ENCODE measurements at places on chromosomes 16 and 17.

DNA sequence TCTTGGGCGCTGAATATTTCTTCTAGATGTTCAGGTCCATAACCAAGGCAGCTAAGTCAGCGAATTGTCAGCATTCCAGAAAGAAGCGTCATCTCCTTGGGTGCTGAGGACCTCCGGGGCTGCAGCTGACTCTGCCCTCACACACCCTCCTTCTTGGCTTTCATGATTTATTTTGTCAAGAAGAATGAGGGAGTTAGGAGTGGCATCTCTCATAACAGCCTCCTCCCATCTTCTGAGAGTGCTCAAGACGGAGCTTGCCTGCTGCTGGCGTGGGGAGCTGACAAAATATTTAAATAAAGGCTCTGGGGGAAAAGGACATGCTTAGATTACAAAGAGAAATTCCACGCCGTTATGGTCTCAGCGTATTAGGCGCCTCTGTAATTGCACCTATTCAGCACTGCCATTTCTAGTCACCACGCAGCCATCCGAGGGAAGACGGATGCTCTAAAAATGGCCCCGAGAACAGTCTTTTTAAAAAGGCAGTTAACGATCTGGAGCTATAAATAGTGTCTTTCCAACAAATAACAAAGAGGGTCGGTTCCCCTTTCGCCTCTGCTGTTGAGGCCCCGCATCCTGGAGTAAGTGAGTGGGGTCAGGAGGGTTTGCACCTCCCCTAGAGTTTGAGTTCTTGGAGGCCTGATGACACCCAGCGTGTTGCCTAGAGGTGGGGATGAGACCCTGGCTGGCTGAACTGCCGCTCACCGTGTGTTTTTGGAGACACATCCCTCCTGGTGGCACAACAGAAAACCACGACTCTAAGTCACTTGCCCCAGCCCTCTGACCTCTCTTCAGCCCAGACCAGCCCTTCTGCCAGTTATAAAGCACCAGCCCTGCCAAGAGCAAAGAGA is 187.0 kb downstream of the CCDC182 start:
- DNase-seq: no peak

- no peak for DNase-seq
Observed at GRCh38 chr16:817001-817906, 16.7 kb upstream of the GNG13 start.

DNA sequence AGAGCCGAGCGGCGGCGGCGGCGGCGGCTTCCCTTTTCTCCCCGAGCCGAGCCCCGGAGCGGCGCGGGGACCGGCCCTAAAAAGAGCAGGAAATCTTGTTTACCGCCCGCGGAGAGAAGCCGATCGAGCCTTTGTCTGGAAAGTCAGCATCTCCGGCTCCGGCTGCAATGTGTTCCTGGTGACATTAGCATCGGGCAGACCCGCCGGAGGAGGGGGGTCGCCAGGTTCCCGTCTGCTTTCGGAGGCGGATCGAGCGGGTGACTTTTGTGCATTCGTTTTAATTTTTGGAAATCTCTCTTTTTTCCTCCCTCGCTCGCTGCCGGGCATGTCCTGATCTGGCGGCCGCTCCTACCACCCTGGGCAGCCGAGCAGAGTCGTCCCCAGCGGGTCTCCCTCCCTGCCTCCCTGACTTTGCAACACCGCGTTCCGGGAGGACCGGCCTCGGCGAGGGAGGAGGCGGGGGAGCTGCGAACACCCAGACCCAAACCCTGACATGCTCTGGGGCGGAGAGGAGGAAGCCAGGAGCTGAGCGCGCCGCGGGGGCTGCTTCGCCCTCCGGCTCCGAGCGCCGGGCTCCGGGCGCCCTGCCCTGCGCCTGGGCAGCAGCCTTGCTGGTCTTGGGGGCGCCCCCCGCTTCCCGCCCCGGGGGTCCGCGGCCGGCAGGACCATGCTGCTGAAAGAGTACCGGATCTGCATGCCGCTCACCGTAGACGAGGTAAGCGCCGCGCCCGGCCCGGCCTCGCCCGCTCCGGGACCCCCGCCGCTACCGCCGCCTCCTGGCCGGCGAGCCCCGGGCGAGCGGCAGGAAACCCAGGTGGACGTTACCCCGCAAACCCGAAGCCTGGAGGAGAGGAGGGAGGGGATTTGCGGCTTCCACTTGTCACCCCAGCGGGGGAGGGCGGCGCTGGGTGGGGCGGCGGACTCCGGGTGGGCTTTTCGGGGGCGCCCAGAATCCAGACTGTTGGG is 690 bp downstream of the PITPNC1 start:
- peak; percentile 24 for DNase-seq

GRCh38 chr17:76379646-76380376 is 4.6 kb upstream of the SPHK1 start:
- DNase-seq: no peak

- no peak for DNase-seq
Observed at GRCh38 chr16:50742576-50743200, 802 bp downstream of the CYLD start.

- DNase-seq: no peak
Observed at GRCh38 chr17:6498901-6499540, 54.8 kb downstream of the PIMREG start.

DNA sequence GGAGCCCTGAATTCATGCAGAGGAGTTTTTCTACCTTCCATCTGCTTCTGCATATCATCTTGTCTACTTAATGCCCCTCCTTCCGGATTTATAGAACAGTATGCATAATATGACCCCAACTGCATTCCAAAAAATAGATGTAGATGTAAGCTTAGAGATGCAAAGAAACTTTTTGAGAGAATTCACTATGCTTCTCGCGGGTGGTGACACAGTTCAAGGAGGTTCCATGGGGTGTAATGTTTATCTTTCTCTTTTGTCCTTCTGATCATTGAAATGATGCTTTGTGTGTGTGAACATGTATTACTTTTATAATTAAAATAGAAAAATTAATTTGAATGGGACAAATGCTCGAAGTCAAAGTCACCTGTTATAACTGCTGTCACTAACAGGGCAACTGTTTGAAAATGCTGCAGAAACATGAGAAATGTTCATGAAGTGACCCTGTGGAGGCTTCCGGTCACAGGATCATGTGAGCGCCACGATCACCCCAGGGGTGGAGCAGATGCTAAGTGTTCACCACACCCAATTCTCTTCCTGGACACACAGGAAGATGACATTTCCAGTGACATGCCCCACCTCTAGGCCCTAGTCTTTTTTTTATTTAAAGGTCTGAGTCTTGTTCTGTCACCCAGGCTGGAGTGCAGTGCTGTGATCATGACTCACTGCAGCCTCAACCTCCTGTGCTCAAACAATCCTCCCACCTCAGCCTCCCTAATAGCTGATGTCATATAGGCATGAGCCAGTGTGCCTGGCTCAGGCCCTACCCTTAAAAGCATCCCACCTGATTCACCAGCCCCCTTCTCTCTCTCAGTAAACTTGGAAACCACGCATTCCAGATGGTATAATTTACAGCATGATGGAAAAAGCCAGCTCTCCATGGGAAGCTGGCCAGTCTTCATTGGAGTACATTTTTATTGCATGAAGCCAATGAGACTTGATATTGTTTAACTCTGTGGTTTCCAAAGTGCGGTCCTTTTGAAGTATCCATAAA is 21.0 kb upstream of the AGRP start:
- peak; percentile 11 for DNase-seq

DNA sequence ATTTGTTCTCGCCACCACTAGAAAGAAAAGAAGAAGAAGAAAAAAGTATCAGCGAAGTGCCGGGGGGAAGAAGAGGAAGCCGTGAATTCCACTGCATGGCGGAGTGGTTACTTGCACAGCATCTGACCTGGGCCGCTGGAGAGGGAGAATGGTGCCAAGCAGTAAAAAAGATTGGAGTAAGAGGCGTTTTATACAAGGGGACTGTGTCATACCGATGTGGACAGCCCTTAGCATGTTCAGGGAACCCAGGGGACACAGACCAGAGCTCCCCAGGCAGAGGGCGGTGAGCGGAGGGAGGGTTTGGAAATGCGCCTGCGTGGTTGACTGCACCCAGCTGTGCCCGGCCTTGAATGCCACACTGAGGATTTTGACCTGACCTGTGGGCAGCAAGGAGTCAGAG is 52.8 kb downstream of the PLXDC1 start:
- DNase-seq: no peak

DNA sequence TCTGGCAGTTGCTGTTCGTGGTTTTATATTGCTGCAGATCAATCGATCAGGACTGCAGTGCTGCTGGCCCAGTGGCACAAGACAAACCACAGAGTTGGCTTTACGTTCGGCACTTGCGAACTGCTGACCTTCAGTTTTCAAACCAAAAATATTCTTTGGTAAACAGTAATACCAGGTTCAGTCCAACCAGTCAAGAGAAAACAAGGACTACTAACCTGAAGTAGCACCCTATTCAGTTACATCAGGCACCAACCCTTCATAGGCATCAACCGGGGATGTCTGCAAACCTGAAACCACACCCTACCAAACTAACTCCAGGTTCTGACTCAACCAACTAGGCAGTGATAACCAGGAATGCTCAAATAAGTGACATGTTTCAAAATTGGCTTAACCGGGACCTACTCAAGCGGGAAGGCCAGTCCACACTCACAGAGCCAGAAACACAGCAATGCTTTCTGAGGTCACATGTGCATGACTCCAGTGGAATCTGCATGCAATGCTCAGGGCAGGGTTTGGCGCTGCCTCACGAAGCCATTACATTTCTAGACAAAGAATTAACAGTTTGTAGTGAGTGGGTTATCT is 91.1 kb downstream of the SMG6 start:
- no peak for DNase-seq

- no peak for DNase-seq
Observed at GRCh38 chr17:61822326-61823285, 40.7 kb downstream of the BRIP1 start.

DNA sequence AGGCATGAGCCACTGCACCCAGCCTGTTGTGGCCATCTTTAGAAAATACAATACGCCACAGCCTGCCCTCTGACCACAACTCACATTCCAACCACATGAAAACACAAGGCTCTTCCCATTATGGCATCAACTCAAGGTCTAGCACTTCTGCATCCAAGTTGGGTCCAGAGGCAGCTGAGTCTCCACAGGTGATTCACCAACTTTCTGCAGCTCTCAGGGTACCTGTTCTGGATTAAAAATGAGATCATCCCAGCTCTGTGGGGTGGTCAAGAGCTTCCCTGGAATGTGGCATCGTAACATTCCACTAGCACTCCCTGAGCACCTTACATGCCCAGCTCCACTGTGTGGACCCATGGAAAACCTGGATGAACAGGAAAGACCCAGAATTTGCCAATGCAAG is 9.9 kb upstream of the GUCY2D start:
- no peak for DNase-seq

GRCh38 chr16:13307255-13307654 is 405.9 kb downstream of the SHISA9 start:
- no peak for DNase-seq

- no peak for DNase-seq
Observed at GRCh38 chr17:16569358-16569712, 331 bp upstream of the ZNF287 start.

GRCh38 chr17:69064001-69064400 is 3.3 kb upstream of the ABCA9 start:
- no peak for DNase-seq

GRCh38 chr16:23729503-23730424 is 16.7 kb upstream of the ERN2 start:
- DNase-seq: no peak

DNA sequence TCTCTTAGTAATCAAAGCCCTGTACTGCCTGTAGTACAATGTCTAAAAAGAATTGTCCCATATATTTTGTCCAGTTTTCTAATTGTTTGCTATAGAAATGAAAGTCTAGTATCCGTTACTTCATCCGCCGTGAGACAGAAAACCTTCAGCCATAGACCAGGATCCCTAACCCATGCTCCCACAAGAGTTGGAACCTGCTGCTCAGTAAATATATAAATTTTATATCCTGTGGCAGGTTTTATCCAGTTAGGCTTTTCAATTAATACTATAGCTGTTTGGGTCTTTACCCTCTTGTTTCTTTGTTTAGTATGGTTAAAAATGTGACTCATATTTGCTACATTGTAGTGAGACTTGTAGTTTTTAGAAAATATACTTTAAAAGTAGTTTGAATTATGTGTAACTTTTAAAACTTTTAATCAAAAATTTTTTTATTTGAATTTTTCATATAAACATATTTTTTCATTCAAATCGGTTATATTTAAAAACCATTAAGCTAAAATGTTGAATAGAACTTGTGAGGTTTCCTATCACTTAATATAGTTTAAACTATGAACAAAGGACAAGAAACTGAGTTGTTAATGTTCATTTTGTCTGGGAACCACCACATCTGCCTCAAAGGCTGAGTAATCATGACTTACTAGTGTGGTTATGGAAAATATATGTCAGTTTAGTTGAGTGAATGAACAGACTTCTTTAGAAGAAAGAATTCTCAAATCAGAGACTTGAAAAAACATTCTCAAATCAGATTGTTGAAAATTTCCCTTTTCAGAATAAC is 54.8 kb downstream of the VMP1 start:
- no peak for DNase-seq

GRCh38 chr16:87006789-87007745 is 310.1 kb downstream of the C16orf95 start:
- no peak for DNase-seq

DNA sequence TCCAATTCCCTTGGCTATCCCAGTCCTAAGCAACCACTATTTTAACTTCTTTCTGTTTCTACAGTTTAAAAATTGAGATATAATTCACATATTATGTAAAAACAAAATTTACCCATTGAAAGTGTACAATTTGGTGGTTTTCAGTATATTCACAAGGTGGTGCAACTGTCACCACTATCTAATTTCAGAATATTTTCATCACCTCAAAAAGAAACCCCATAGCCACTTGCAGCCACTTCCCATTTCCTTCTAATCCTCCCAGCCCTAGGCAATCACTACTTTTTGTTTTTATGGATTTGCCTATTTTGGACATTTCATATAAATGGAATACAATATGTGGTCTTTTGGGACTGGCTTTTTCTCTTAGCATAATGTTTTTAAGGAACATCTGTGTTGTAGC is 36.1 kb upstream of the NACA2 start:
- no peak for DNase-seq

DNA sequence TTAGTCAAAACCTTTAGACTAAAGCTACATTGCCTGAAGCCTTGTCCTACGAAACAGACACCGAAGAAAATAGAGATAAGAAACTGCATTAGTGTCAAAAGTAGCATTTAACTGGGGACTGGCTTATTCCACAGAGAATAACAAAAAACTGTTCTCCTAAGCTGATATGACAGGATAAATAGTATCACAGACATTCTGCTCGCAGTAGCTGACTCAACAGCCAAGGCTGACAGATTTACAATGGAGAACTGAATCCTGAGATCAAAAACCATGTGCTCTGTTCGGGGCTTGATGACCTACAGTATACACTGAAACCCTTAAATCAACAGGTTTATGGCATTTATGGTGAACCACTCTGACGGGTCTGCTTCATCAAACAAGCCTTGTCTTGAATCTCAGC is 25.5 kb downstream of the ADAMTS18 start:
- no peak for DNase-seq

DNA sequence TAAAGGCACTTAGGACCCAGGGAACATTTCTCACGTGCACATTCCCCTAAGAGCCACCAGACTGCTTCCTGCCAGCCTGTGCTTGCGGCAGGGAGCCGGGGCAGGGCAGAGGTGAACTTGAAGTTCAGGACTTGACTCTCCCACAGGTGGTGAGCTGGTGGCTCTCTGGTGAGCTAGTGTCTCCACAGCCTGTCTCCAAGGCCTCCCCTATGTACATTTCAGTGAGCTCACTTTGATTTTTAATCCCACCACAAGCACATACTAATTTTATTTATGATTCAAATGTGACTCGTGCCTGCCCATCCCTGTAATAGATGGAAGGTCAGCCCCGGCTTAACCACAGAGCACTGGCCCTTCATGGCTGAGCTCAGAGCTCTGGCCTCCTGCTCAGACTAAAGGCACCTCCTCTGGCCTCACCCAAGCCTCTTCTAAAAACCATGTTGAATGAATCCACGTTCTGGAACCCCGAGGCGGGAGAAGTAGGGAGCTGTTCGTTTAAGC is 9.2 kb downstream of the SNN start:
- DNase-seq: no peak

GRCh38 chr17:41186872-41187271 is 2.2 kb upstream of the KRTAP4-1 start:
- DNase-seq: no peak

Data from NCI-H748 treated with DMSO at 0.1 percent for 48 hours (cell line).